ENCODE measurements at places on chromosomes 12 and 14. TPM values are rescaled to one million over a fixed set of nuclear protein-coding genes. Genes with fewer than 3 reads are reported as not detected.

B4GALNT1 gene
- 51.6 TPM for total RNA-seq

LRFN5 gene
- total RNA-seq, result not detected

NGB gene
- not detected for total RNA-seq

DYRK2 gene
- 13.8 TPM for total RNA-seq

SLC2A13 gene
- 4.0 TPM for total RNA-seq

GNB3 gene
- 2.1 TPM for total RNA-seq

TUNAR gene
- total RNA-seq, result not detected

GNG2 gene
- total RNA-seq, result 3.6 TPM

Measured in A549 treated with ZK216348 at 1 μM for 4 hours (cell line).